ENCODE measurements at places on chromosomes 12 and 14.
A peak's percentile ranks its signal among the peaks of the same experiment; 100 is the strongest.

DNA sequence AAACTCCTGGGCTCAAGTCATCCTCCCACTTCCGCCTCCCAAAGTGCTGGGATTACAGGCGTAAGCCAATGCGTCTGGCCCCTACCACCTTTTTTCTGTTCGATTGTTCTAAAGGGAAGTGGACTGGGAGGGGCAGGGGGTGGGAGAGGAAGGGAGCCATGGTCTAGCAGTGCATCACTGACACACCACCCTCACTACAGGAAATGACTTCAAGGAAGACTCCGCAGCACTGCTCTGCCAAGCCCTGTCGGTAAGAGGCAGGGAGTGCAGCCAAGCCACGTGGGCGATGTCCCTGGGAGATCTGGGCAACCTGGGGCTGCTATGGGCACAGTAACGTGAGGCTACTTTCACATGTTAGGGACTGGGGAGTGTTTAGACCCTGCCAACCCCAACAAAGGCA is 18.0 kb downstream of the LRRC74A start:
- peak; percentile 76 for DNase-seq

DNA sequence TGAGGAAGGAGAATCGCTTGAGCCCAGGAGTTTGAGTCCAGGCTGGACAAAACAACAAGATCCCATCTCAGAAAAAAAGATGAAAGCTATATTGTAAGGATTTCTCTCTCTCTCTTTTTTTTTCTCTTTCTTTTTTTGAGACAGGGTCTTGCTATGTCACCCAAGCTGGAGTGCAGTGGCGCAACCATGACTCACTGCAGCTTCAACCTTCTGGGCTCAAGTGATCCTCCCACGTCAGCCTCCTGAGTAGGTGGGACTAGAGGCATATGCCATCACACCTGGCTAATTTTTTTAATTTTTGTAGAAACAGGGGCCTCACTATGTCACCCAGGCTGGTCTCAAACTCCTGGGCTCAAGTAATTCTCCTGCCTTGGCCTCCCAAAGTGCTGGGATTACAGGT is 5.8 kb upstream of the MRPL42 start:
- DNase-seq, result no peak

DNA sequence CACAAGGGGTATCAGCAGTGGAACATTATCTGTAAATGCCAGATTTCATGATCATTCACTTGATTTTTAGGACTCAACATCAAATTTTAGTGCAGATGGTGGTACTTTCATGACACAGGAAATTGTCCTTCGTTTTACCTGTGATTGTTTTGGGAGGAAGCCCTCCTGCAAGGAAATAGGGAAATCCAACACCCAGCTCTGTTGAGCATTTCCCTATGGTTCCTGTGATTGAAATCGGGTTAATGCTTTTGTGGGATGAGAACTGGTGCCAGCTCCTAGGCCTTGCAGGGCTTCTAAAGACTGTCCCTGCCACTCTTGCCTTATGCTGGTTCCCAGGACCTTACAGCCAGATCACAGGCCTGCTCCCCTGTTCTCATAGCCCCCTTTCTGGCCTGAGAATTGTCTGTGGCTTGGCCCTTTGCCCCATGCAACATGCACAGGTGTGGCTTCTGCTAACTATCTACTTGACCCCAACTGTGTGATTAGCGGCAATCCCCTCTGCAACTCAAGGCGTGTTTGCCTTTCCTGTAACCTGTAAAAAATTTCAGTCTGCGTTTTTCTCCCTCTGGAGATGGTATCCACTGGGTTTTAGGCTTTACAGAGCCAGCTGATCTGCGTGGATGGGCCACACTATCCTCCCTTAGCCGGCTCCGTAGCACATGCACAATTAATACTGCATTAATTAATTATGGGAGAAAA is 112.5 kb downstream of the ETV6 start:
- DNase-seq, result no peak

DNA sequence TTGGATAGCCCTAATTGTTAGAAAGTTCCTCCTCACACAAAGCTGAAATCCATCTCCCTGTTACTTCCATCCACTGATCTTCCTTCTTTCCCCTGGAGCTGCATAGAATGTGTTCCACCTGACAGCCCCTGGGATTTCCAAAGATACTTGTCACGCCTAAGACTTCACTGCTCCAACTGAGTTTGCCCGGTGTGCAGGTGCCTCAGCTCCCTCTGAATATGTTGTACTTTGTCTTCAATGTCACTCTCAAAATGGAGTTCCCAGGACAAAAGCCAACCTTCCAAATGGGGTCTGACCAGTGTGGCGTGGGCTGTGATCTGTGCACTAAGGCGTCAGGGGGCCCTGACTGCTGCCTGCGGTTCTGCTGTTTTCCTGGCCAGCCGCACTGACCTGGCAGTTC is 42.8 kb downstream of the CACNA2D4 start:
- no peak for DNase-seq

DNA sequence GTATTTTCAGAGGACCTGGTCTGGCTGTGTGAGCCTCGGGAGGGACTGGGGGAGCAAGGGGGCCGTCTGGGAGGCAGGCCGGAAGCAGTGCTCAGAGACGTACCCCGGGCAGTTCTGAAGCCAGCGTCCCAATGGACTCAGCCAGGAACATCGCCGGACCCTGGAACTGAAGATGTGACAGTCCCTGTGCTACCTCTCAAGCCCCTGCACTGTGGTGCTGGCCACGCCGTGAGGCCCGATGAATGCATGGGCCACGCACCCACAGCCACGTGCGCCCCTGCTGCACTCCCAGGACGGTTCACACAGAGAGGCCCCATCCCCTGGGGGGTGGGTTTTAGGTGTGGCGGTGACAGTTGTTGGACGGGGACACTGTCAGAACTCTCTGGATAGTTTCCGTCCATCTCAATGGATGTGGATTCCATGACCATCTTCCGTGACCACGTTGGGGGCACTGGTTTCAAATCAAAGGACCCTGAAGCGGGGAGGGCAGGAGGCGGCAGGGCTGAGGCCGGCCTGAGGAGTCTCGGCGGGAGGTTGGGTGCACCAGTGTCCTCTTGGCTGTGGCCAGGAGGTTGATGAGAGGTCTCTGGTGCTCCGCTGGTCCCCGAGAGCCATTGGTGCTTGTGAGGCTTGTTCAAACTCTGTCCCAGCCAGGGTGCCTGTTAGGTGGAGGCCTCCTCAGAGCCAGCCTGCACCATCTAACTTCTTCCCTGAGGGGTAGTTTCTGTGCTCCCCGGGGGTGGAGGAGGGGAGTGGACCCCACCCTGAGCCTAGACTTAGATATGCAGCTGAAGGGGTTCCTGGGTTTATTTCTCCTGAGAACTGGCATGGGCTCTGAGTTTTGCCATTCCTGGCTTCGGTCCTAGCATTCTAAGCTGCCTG is 36.3 kb upstream of the TSPAN9 start:
- DNase-seq, result peak; percentile 53

DNA sequence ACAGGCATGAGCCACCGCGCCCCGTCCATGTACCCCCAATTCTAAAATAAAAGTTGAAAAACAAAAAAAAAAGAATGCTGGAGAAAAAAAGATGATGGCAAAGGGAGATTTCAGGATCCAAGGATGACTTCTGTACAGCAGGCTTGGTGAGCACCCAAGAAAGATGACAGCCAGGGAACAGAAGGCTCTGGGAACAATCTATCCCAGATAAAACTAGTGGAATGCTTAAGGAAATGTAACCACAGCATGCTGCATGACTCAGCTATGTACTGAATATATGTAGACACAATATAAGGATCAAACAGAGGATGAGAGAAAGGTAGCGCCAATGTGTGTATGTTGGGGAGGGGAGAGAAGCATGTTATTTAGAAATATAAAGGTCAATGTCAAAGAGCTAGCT is 123.7 kb upstream of the TMTC1 start:
- no peak for DNase-seq
